ENCODE measurements at places on chromosomes 11 and 22.

DNA sequence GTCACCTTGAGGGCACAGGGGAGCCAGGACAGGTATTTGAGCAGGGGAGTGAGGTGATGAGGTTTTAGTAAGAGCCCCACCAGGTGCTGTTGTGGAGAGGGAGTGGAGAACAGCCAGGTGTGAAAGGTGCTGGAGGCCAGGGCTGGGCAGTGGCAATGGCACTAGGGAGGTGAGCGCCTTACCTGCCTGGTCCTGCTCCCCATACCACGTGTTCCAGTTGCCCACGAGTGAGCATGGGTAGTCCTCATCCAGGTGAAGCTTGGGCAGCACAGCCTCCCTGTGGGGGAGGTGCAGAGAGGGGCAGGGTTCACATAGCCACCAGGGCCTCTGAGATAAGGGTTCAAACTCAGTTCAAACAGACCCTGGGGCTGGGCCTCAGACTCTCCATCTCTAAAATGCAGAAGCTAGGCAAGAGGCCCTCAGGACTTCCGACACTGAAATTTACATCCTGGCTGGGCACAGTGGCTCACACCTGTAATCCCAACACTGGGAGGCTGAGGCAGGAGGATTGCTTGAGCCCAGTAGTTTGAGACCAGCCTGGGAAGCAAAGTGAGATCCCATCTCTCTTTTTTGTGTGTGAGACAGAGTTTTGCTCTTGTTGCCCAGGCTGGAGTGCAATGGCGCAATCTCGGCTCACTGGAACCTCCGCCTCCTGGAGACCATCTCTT, 11.8 kb downstream of the NIPSNAP1 start:
- DNase-seq: no peak

DNA sequence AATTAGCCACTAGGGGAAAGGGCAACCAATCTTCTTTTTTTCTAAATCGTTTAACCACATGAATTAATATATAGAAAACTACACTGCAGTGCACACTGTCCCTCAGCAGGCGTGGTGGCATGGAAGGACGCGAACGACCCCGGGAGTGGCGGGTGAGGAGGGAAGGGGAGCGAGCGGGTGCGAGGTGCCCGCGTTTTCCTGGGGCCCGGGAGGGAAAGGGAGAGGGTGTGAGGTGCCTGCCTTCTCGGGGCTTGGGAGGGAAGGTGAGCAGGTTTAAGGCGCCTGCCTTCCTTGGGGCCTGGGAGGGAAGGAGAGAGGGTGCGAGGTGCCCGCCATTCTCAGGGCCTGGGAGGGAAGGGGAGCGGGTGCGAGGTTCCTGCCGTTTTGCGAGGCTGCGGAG, 765 bp downstream of the GAB4 start:
- no peak for DNase-seq

DNA sequence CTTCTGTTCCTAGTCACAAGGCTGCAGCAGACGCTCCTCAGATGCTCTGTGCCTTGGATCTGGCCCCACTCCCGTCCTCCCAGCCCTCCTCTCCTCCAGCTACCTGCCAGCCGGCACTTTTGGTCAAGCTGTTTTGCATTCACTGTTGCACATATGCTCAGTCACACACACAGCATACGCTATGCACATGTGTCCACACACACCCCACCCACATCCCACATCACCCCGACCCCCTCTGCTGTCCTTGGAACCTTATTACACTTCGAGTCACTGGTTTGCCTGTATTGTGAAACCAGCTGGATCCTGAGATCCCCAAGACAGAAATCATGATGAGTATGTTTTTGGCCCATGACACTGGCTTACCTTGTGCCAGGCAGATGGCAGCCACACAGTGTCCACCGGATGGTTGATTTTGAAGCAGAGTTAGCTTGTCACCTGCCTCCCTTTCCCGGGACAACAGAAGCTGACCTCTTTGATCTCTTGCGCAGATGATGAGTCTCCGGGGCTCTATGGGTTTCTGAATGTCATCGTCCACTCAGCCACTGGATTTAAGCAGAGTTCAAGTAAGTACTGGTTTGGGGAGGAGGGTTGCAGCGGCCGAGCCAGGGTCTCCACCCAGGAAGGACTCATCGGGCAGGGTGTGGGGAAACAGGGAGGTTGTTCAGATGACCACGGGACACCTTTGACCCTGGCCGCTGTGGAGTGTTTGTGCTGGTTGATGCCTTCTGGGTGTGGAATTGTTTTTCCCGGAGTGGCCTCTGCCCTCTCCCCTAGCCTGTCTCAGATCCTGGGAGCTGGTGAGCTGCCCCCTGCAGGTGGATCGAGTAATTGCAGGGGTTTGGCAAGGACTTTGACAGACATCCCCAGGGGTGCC, 109.8 kb downstream of the BCR start:
- DNase-seq: peak; percentile 15

DNA sequence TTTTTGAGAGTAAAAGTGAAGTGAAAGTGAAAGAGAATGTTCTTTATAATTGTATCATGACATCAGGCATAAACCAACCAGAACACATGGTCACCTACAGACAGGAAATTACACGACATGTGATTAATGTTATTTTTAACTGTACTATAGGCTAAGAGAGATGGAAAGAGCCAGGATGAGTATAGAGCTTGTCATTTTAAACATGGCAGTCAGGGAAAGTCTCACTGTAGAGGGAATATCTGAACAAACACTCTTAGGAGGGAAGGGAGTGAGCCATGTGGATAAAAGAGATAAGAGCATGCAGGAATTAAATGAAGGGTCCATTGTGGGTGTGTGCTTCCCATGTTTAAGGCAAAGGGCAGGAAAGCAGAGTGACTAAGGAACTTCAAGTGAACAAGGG, 599.1 kb upstream of the FAT3 start:
- no peak for DNase-seq

DNA sequence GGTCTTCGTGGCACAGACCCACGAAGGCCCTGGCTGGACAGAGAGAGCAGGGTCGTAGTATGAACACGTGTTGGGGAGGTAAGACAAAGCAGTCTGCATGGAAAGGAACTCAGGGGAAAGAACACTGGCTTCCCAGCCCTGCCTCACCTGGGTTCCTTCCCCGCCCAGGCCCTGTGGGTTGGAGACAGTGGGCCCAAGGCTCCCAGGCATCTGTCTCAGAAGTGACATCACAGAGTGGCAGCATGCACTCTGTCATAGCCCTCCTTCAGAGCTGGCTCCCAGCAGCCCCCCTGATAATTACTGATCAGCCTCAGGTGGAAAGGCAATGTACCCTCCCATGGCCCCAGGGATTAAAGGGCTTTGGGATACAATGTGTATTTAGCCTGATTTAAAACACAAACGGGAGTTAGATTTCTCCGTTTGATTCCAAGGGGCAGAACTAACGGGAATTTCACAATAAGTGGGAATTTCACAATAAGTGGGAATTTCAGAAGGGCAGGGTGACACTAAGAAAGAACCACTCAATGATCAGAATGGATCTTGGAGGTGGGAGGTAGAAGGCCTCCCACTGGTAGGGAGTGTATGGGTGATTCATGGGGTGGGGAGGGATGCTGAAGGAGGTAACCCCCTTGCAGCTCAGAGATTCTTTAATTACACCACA, 65.1 kb downstream of the SLC22A12 start:
- DNase-seq: no peak

- DNase-seq: no peak
Observed at GRCh38 chr11:44507896-44508445, 57.5 kb upstream of the CD82 start.

- no peak for DNase-seq
Observed at GRCh38 chr11:64266339-64266738, 15.0 kb downstream of the PLCB3 start.

- DNase-seq: no peak
Observed at GRCh38 chr11:126978911-126979310, 21.7 kb downstream of the KIRREL3 start.

GRCh38 chr22:45006111-45006963, 3.5 kb downstream of the PHF21B start:
- no peak for DNase-seq

DNA sequence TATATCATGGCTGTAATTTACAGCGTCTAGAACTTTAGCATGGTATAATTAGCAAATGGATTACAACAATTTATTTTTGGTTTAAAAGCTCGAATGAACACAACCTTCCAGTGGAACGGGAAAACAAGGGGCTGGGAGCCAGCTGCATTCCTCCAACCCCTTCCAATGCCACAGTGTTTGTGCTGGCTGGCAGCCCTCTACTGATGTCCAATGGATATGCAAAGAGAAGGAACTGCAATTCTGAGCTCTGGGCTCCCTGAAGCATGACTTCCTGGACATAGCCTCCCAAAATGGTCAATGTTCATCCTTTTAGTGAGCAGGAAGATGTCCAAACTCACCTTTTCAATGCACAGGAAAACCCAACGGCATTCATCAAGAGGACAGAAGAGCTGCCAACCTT, 288.3 kb downstream of the TENM4 start:
- no peak for DNase-seq

DNA sequence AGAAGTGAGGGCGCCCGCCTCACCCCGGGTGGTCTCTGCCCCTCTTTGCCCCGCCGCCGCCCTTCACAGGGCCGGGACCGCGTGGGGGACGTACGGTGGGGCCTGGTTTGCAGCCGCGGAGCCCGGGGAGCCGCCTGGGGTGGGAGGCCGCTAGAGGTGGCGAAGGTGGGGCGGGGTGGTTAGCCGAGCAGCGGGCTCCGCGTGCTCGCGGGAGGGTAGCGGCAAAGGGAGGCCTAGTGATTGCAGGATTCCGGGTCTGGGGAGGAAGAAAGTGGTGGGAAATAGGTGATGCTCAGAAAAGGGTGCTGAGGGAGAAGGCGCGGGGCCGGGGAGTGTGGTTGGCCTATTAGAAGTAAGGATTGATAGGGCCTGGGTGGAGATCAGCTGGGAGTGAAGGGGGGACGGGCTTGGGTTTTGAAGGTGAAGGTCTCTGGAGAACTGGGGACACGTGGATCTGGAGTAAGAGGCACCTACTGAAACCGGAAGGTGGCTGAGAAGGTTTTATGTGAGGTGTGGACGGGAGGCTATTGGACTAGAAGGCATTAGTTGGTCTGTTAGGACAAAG, 571 bp downstream of the FAR1 start:
- peak; percentile 30 for DNase-seq

DNA sequence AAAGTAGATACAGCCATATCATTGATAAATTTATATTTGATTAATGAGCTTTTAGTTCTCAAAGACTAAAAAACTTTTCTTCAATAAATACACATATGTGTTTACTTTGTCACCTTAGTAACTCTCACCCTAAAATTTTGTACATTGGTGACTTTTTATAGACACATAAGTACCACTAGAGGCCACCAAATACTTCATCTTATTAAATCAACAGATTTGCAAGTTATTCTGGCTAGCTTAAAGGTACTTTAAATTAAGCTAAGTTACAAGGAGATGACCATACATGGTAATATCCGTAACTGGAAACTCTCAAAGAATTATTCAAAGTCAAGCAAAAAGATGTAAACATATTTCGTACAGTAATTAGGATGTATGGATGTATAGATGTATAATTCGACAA, 112.2 kb downstream of the SBF2 start:
- DNase-seq: no peak

DNA sequence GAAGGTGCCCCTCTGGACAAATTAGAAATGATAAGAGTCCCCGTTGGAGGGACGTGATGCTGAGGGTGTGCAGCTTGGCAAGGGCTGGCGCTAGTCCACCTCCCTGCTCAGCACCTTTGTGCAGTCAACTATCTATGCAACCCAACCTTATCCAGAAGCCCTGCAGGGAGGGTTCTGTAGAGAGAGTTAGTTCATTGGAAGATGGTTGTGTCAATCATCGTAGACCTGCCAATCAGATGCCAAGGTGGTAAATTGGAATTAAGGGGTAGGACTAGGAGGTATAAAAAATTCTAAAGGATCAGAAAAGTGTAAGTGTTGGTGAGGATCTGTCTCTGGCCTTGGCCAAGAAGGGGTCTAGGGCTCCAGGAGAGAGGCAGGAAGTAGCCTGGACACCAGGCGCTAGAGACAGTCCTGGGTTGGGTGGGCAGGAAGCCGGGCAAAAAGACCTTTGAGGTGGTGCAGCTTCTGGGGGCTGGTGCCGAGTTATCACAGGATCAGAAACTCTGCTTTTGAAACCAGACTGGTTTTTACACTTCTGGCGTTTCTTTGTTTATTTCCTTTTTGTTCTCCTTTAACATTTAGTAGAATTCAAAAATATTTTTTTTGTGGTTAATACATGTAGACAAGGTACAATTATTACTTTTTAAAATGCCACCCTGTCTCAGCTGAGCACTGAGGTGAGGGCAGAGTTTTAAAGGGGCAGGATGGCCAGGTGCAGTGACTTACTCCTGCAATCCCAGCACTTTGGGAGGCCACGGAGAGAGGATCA, 1.6 kb downstream of the C1QTNF6 start:
- no peak for DNase-seq

DNA sequence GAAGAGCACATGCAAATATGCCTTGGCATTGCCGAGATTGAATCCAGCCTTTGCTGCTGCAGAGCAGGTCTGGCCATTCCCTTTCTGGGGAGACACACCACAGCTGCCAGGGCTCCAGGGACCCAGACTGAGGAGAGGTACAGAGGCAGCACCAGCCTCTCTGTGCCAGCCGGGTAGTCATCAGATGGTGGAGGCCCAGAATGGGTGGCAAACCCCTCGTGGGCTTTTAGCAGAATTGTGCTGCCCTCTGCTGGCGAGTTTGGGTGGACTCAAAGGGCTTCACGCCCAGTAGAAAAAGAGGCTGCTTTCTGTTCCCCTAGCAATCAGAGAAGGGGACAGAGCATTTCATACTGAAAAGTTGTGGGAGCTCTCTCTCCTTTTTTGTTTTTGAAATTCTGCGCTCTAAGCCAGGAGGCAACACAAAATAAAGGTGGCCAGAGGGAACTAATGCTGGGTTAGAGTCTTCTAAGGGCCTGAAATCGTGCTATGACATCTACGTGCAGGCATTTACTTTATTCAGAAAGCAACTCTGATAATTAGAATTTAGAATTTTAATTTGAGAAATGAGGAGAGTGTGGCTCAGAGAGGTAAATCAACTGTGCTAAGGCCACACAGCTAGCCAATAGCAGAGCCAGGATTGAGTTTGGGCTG, 158.8 kb upstream of the NAV2 start:
- peak; percentile 54 for DNase-seq

DNA sequence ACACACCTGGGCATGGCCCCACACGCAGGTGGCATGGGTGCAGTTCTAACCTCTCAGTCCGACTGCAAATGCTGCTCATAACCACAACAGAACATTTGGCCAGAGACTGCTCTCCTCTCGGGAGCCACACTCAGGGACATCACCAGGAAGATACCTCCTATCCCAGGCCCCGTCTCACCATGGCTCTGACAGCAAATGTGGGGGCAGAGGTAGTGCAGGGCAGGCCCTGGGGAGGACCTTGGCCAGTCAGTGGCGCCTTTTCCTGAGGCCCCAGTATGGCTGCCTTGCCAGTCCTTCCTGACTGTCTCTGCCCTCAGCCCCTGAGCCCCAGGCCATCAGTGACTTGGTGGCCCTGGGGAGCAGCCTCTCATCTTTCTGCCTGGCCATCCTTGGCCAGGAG, 2.8 kb downstream of the KRTAP5-6 start:
- no peak for DNase-seq

GRCh38 chr22:50684986-50685385, 12.4 kb downstream of the SHANK3 start:
- DNase-seq: no peak

DNA sequence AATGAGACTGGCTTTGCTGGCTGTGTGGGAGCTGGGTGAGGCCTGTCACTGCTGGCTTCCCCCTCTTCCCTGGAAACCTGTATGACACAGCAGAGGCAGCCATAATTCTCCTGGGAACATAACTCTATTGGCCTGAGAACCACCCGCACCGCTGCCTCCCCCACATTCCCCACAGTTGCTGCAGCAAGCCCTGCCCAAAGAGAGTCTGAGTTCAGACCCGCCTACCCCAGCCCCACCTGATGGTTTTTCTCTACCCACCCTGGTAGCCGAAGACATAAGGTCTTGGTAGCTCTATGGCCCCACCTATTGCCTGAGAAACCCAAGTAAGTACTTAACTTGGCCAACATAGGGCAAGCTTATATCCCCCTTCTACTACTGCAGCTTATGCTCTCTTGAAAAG, 174.8 kb downstream of the C11orf91 start:
- DNase-seq: no peak

Data from activated naive CD4-positive, alpha-beta T cell (primary cell).